ENCODE measurements at places on chromosomes 2 and 18. TPM values are rescaled to one million over a fixed set of nuclear protein-coding genes. Genes with fewer than 3 reads are reported as not detected.

Gene GAREM2
- 13.3 TPM for total RNA-seq

DNA sequence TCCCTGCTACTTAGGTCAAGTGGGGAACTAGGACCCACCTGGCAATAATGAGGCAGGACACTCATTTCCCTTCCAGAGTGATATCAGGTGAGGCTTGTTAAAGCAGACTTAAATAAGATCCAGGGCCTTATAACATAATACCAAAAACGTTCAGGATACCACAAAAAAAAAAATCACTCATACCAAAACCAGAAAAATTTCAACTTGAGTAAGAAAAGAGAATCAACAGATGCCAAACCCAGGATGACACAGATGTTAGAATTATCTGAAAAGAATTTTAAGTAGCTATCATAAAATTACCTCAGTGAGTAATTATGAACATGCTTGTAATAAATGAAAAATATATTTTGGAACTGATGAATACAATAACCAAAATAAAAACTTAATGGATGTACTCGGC, 255.6 kb upstream of the OSR1 start:
- H3K36me3 ChIP-seq = no peaks in the 10 kb centered on the region
- H3K27ac ChIP-seq = no peak overlapping the region
- DNase-seq = no peak
- H3K4me3 ChIP-seq = no peak overlapping the region
- no peaks in the 10 kb centered on the region for H3K27me3 ChIP-seq
- H3K4me1 ChIP-seq = peaks cover 8% of the 10 kb centered on the region

DNA sequence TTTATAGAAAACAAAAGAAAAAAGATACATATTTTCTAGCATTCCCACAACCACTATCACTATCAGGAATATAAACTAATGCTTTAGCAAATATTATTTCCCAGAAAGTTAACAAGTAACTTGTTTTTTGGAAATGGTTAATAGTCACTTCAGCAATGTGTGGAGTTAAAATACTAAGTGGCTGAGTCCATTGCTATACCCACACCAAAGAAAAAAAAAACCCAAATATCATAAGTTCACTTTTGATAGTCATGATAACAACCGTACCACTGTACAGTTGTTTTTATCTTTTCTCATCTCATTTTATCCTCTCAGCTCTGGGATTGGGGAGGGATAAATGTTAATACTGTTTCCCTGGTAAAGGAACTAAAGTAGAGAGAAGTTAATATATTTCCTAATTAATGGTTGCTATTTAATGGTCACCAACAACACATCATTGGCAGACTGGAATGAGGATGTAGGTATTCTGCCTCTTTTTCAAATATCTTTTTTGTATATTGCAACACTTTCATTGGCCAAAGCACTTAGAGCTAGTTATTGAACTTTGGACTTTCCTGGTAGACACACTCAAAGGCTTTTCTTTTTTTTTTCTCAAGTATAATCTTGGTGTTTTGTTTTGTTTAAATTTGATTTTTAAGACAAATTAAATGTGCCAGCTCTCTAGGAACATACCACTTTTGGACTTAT, 18.4 kb upstream of the KANSL1L start:
- no peak for DNase-seq
- no peaks in the 10 kb centered on the region for H3K4me1 ChIP-seq
- no peaks in the 10 kb centered on the region for H3K27me3 ChIP-seq
- H3K36me3 ChIP-seq = no peaks in the 10 kb centered on the region
- no peak overlapping the region for H3K27ac ChIP-seq
- H3K4me3 ChIP-seq = no peak overlapping the region

Gene DRC1
- total RNA-seq = not detected

GRCh38 chr18:73674125-73674865, 473.3 kb downstream of the FBXO15 start:
- no peak overlapping the region for H3K27ac ChIP-seq
- H3K4me3 ChIP-seq = no peak overlapping the region
- no peaks in the 10 kb centered on the region for H3K4me1 ChIP-seq
- DNase-seq = no peak
- H3K36me3 ChIP-seq = no peaks in the 10 kb centered on the region

- H3K4me1 ChIP-seq = peaks cover 3% of the 10 kb centered on the region
- no peaks in the 10 kb centered on the region for H3K36me3 ChIP-seq
- no peak for DNase-seq
Observed at GRCh38 chr2:203492965-203493364, 42.1 kb downstream of the RAPH1 start.

- H3K27me3 ChIP-seq = no peaks in the 10 kb centered on the region
- H3K4me3 ChIP-seq = no peak overlapping the region
- DNase-seq = no peak
- H3K27ac ChIP-seq = no peak overlapping the region
- peaks cover 9% of the 10 kb centered on the region for H3K4me1 ChIP-seq
Observed at GRCh38 chr18:23893653-23894052, 120.9 kb upstream of the TTC39C start.

Gene ALPP
- total RNA-seq = 0.34 TPM

- H3K4me1 ChIP-seq = peaks cover 6% of the 10 kb centered on the region
- no peak overlapping the region for H3K4me3 ChIP-seq
- H3K27me3 ChIP-seq = no peaks in the 10 kb centered on the region
- H3K27ac ChIP-seq = no peak overlapping the region
- DNase-seq = no peak
Observed at GRCh38 chr2:168603439-168603961, 147.4 kb downstream of the CERS6 start.

DNA sequence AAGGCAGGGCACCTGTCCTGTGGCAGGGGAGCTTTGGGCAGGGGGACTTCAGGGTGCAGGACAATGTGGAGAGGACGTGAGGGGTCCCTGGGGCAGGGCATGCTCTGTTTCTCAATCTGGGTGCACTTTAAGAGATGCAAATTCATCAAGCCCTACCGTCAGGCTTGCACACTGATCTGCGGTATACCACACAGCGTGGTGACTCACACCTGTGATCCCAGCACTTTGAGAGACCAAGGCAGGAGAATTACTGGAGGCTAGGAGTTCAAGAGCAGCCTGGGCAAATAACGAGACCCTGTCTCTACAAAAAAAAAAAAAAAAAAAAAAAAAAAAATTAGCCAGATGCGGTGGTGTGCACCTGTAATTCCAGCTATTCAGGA, 10.2 kb upstream of the GPC1 start:
- peaks cover 5% of the 10 kb centered on the region for H3K4me1 ChIP-seq
- no peak for DNase-seq
- H3K27ac ChIP-seq = no peak overlapping the region
- no peak overlapping the region for H3K4me3 ChIP-seq
- no peaks in the 10 kb centered on the region for H3K27me3 ChIP-seq
